NCI-H748 treated with DMSO at 0.1 percent for 48 hours (cell line): ENCODE measurements at places on chromosomes 7 and 10.
A peak's percentile ranks its signal among the peaks of the same experiment; 100 is the strongest.

DNA sequence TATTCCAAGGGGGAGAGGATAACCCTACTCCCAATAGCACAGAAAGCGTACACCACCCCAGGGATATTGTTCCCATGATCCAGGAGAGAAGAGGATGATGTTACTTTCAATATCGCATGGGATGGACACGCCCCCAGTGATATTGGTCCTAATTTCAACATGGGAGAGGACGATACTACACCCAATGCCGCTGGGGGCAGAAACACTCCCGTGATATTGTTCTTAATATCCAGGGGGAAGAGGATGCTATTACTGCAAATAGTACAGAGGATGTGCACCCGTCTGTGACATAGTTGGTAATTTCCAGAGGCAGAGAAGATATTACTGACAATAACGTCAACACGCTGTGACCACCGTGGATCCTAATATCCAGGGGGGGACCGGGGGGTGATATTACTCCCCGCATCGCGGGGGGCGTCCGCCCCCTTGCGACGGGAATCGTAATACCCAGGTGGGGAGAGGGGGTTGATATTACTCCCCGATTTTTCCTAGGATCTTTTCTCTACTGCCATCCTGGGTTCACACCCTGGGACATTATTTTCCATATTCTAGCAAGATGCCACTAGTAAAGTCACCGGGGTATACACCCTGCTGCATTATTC lies 16.6 kb downstream of the MEIG1 start:
- no peak for DNase-seq

GRCh38 chr7:53811555-53812079 lies 730.6 kb upstream of the VSTM2A start:
- no peak for DNase-seq

DNA sequence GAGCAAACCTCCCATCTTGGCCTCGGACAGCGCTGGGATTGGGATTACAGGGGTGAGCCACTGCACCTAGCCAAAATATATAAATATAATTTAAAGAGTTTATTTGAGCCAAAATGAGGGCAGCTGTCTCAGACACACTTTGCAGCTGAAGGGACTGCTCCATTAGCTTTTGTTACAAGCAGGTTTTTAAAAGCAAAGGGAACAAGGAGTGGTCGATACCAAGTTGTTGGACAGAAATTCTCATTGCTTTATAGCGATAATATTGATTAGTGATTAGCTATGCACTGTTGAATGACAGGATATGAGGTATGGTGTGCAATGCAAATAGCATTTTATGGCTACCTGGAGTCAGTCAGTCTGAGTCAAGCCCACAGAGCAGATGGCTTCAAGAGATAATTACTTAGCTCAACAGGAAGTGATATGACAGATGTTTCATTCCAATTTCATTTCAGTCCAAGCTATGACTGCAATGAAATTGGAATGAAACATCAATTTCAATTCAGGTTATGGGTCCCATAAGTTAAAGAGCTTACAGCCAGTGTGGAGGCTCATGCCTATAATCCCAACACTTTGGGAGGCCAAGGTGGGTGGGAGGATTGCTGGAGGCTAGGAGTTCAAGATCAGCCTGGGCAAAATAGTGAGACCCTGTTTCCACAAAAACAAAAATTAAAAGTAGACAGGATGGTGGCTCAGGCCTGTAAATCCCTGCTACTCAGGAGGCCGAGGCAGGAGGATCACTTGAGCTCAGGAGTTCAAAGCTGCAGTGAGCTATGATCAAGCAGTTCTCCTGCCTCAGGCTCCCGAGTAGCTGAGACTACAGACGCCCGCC lies 23.1 kb downstream of the TYW1 start:
- DNase-seq: peak; percentile 15

- DNase-seq: no peak
Measured at GRCh38 chr7:154424350-154424749, 372.2 kb downstream of the DPP6 start.

DNA sequence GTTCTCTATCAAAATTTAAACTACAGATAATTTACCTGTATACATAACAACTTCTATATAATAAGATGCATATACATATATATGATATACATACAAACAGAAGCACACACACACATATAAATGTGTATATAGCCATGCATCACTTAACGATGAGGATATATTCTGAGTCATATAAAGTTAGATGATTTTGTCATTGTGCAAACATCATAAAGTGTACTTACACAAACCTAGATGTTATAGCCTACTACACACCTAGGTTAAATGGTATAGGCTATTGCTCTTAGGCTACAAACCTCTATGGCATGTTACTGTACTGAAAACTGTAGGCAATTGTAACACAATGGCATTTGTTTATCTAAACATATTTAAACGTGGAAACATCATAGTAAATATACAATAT lies 937.6 kb upstream of the KCND2 start:
- DNase-seq: no peak

DNA sequence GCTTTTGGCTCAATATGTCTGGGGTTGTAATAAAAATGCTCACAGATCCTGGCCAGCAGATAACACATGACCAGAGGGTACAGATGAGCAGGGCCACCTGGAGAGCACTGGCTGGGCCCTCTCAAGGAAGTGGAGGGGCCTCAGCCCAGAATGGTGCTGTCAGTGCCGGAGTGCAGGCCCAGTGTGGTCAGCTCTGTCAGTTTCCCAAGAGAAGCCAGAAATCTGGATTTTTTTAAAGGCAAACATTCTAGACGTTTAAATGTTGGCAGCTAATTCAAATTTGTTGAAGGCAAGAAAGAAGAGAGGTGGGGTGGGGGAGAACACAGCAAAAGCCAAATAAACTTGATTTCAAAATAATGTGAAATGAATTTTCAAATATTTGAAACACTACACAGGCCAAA lies 2.0 kb downstream of the C10orf105 start:
- DNase-seq: no peak
